ENCODE measurements at places on chromosomes 3 and 15. TPM values are rescaled to one million over a fixed set of nuclear protein-coding genes. Genes with fewer than 3 reads are reported as not detected.

- no peak for DNase-seq
Measured at GRCh38 chr3:24945563-24945962, 450.9 kb upstream of the THRB start.

DNA sequence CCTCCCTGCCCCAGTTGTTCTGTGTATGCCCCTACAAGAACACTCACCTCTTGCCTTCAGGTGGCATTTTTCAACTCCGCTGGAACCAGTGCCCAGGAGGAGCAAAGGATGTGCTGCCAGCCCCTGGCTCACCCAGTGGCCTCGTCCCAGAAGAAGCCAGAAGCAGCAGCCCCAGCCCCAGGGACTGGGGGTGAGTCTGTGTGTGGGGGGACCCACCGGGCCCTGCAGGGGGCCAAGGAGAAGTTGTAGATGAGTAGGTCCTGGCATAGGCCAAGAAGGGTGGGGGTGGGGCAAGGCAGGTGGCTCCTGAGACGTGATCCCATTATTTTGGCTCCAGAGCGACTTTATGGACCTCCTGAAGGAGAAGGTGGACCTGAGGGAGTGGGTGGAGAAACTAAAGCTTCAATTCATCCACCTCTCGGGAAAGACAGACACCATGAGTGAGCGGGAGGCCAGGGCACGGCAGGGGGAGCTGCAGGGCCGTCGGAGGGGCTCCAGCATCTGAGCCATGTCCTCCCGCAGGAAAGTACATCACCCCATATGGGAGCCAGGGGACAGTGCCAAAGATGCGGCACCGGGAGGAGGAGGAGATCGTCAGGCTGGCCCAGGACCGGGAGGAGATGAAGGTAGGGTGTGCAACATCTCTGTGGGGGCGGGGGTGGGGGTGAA lies 29.3 kb downstream of the NGRN start:
- no peak for DNase-seq

- no peak for DNase-seq
Measured at GRCh38 chr3:51678641-51679040, 7.6 kb downstream of the TEX264 start.

LRRC15 gene
- polyA plus RNA-seq, result 0.10 TPM

KAT2B gene
- polyA plus RNA-seq, result 11.4 TPM

DNA sequence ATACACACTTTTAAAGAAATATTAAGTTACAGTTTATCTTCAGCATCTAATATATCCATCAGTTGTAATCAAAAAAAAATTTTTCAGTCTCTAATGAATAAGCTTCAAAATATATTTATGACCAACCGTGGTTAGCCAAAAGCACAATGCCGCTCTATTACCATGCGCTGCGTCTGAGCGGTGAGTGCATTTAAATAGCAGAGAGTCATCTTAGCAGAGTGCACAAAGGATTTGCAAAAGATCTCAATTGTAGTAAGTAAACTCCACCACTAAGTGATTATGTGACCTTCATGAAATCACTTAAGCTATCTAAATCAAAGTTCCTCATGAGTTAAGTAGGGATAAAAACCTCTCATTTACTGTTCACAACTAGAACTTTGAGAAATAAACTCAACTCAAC lies 4.9 kb downstream of the TP63 start:
- no peak for DNase-seq

DNA sequence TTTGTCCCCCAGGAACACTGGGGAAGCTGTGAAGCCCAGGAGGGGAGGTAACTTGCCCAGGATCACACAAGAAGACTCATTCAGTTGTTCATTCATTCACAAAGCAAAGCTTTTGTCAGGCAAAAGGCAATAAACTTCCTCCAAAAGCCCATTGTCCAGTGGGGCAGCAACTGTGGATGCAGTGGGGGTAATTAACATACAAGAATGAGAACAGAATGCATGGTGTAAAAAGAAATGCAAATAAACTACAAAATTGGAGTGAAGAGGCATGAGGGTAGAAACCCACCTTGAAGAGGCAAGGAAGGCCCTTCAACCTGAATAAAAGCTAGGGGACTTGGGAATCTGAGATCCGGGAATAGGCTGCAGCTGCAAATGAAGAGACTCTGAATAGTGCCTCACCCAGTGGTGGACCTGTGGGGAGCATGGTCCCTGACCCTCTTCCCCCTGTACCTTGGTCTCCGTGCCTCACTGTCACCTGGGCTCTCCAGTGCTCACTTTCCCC lies 363.6 kb downstream of the CLSTN2 start:
- DNase-seq, result no peak

HEG1 gene
- 12.2 TPM for polyA plus RNA-seq

FMN1 gene
- 0.22 TPM for polyA plus RNA-seq

- no peak for DNase-seq
Measured at GRCh38 chr3:53153980-53154379, 7.0 kb upstream of the PRKCD start.

ERC2 gene
- polyA plus RNA-seq, result 0.22 TPM

DNA sequence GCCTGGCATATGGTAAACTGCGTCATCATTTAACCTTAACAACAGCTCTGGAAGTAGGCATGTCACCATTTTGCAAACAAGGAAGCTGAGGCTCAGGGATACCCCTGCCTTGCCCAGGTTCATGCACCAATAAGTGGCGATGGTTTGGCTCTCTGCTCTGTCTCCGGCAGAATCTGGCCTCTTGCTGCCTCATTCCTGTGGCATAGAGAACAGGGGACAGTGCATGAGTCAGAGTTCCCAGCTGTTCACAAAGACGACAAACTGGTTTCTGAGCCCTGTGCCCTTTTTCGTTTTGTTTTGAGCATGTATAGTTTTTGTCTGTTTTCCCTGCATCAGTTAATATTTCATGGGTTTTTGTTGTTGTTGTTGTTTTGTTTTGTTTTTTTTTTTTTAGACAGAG lies 236.8 kb downstream of the OPA1 start:
- DNase-seq, result no peak

GRCh38 chr3:107574650-107575049 lies 51.9 kb downstream of the BBX start:
- DNase-seq, result peak; percentile 32

DNA sequence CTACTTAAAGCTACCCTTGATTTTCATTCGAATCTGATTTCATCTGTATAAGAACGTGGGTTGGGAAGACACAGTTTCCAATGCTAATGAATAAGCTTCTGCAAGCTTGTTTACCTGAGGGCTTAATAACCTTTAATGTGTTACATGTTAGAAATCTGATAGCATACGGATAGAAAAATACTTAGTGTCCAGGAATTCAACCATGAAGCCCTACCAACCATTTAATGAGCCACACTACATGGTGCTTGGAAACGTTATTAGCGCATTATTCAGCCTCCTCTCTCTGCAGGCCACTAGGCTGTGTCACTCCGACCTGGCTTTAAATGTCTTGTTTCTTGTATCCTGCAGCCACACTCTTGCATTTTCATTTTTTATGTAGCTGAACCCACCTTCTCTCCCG lies 1.6 kb downstream of the FAM81A start:
- DNase-seq, result no peak

FANCD2OS gene
- polyA plus RNA-seq, result not detected

GRCh38 chr3:142633073-142633472 lies 36.9 kb downstream of the PLS1 start:
- no peak for DNase-seq

DNA sequence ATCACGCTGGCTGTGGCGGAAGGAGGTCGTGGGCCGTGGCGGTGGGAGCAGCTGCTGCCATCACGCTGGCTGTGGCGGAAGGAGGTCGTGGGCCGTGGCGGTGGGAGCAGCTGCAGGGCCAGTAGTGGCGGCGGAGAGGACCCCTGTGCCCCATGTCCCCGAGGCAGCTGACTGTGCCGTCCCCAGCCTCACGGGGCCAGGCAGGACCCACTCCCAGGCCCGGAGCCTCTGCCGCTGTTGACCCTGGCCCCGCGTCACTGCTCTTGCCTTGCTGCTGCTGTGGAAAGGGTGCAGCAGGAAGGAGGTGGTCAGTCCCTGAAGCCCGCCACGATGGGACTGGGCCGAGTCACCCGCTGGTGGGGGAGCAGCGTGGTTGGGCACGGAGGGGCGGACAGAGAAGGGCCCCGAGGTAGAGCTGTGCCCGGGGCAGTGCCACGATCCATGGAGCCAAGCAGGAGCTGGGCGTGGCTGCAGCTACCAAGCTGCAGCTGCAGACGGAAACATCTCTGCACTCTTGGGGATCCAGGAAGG lies 71.2 kb downstream of the GLB1 start:
- no peak for DNase-seq

GOLGA8J gene
- 0.22 TPM for polyA plus RNA-seq

ARHGAP31 gene
- 11.9 TPM for polyA plus RNA-seq

GRCh38 chr3:69326855-69327300 lies 59.0 kb downstream of the FRMD4B start:
- DNase-seq, result peak; percentile 21

DNA sequence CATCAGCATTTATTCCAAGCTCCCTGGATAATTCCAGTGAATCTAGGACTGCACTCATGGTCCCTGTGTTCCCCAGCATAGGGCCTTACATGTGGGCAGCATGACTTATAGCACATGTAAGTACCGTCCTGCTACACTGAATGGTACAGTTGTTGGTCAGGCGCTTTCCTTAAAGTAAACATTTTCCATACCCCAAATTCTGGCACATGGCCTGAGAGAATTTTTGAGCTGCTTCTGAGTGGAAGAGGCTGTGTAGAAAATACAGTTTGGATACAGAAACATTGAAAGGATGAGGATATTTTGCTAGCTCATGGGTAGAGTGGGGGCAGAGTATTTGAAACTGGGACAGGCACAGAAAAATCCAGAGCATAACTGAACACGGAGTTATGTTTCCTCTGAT lies 27.6 kb downstream of the CORO2B start:
- DNase-seq, result no peak

DNA sequence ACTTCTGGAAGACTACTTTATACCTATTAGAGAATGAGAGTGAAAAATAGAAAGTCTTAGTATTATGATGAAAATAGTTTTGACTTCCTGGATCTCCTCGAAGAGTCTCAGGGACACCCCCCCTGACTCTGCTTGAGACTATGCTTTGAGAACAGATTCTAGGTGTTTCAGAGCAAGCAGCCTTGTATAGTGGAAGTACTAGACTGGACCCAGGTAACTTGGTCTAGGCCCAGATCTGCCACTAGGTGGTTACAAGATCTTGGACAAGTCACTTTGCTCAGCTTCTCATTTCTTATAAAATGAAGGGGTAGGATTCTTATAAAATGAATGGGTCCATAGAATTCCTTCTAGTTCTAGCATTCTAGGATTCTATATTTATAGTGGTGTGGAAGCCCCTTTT lies 9.1 kb downstream of the ABHD5 start:
- no peak for DNase-seq

FILIP1L gene
- polyA plus RNA-seq, result 42.0 TPM
